Hair follicle dermal papilla cell (primary cell): ENCODE measurements at places on chromosomes 1 and 21. TPM values are rescaled to one million over a fixed set of nuclear protein-coding genes. Genes with fewer than 3 reads are reported as not detected.

TRIM67 gene
- under 0.01 and 0.12 TPM in 2 replicates for total RNA-seq

LCA5L gene
- 0.81 and 0.97 TPM in 2 replicates for total RNA-seq

EEIG2 gene
- 22.0 and 23.2 TPM in 2 replicates for total RNA-seq

FCRLA gene
- 0.12 and 0.49 TPM in 2 replicates for total RNA-seq

PPIAL4G gene
- not detected in 2 replicates for total RNA-seq

CD247 gene
- total RNA-seq = not detected in 2 replicates

ZBTB21 gene
- 16.9 and 20.8 TPM in 2 replicates for total RNA-seq

QSOX1 gene
- total RNA-seq = 182 and 205 TPM in 2 replicates

TCHH gene
- total RNA-seq = under 0.01 TPM in 1 of 2 replicates, not detected in the other

TENT5C gene
- total RNA-seq = 0.49 and 0.61 TPM in 2 replicates

STK40 gene
- 20.4 and 22.9 TPM in 2 replicates for total RNA-seq

OR4F29 gene
- 0.32 TPM in 1 of 2 replicates, not detected in the other for total RNA-seq

GLIS1 gene
- total RNA-seq = 12.6 and 15.6 TPM in 2 replicates

GBP7 gene
- not detected in 2 replicates for total RNA-seq

FAM177B gene
- not detected in 2 replicates for total RNA-seq

PODN gene
- 20.8 and 23.0 TPM in 2 replicates for total RNA-seq

SPRR5 gene
- total RNA-seq = not detected in 2 replicates

TIE1 gene
- not detected in 2 replicates for total RNA-seq

A3GALT2 gene
- not detected in 2 replicates for total RNA-seq

MAP3K7CL gene
- total RNA-seq = 4.1 and 7.3 TPM in 2 replicates

THEM5 gene
- not detected in 2 replicates for total RNA-seq

KCNE1 gene
- 0.12 and 0.81 TPM in 2 replicates for total RNA-seq

GBP4 gene
- 0.97 and 1.3 TPM in 2 replicates for total RNA-seq

MSTO1 gene
- total RNA-seq = 23.1 and 28.7 TPM in 2 replicates
